ENCODE measurements at places on chromosomes 12 and 14.
A peak's percentile ranks its signal among the peaks of the same experiment; 100 is the strongest.

GRCh38 chr14:34365309-34365915 lies 96.6 kb downstream of the SPTSSA start:
- no peak for DNase-seq

DNA sequence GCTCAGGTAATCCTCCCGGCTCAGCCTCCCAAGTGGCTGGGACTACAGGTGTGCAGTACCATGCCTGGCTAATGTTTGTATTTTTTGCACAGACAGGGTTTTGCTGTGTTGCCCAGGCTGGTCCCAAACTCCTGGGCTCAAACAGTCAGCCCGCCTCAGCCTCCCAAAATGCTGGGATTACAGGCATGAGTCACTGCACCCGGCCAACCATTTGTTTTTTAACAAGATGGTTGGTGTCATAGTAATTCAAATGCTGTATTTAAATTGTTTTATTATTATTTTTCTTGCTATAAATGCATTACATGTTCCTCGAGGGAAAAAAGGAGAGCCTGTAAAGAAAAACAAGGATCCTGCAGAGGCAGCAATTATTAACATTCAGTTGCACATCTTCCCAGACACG lies 83.9 kb downstream of the EP400 start:
- no peak for DNase-seq

GRCh38 chr14:92584816-92585215 lies 71.2 kb downstream of the RIN3 start:
- no peak for DNase-seq

DNA sequence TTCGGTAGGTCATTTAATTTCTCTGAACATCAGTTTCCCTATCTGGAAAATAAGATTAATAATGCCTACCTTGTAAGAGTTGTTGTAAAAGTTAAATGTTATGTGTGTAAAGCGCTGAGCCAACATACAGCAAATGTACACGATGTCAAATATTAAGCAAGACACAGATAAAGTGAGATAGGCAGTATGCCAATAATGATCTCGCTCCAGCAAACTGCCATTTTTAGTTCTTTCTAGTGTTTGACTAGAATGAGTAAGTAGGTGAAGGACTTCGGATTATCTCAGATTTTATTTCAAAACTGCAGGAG lies 840 bp downstream of the DHRS7 start:
- DNase-seq, result no peak

- no peak for DNase-seq
These were observed 3.2 kb upstream of the HDAC7 start for GRCh38 chr12:47822863-47823262.

GRCh38 chr14:67018720-67019119 lies 170.5 kb upstream of the GARIN2 start:
- no peak for DNase-seq

DNA sequence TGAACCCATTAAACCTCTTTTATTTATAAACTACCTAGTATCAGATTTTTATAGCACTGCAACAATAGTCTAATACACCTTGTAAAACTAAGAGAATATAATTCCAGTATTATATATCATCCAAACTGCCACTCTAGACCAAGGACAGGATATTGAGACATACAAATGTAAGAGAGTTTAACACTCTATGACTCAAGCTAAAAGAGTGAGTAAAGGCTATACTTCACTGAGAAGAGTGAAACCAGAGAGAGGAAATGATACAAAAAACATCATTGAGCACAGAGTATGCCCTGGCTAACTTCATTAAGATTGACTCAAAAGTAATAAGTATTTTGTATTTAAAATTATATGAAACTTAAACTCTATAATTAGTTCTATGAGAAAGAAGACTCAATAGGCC lies 1951.9 kb upstream of the SEL1L start:
- DNase-seq, result no peak

DNA sequence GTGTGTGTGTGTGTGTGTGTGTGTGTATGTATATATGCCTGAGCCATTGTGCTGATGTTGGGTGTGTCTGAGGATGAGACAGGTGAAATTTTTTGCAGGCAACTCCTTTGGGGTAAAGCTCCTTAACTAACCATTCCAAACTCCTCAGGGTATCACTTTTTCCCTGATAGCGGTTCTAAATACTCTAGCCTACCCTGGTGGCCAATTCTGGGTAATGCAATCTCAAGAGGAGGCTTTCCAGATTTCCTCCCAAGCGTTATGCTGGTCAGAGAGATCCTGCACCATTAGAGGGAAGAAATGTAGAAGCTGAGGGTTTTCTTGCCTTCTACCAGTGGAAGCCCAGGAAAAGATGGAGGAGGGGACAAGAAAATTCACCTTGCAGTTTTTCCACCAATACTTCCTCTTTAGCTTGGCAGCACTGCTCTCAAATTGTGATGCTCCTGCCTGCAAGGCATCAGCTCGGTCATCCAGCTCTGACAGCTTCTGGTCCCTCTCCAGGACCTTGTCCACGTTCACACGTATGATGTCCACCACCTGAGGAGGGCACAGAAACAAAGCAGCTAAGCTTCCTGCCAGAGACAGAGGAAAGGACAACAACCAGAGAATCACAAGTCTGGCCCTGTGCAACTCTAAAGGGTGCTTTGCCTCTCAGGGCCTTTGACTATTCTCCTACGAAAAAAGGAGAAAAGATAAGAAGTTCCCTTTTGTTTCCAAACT lies 4.9 kb downstream of the VAMP1 start:
- DNase-seq, result peak; percentile 66

GRCh38 chr14:54207476-54208462 lies 189.0 kb upstream of the CDKN3 start:
- no peak for DNase-seq

DNA sequence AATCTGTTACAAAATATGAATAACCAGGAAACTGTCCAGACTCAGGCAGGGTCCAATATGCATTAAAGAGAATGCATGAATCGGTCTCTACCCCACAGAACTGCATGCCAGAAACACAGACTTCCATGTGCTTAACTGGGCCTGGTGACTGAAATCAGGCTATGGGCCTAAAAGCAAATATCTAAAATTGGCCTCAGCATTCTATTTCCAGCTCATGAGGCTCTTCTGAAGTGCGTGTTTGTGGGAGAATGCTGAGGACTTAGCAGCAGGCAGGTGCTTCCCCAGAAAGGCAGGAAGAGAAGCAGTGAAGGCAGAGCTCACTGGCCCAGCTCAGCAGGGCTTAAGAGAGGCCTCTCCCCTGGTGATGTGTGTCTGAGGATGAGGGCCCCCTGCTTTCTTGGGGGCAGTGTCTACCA lies 48.5 kb downstream of the ADGRD1 start:
- DNase-seq, result peak; percentile 26

DNA sequence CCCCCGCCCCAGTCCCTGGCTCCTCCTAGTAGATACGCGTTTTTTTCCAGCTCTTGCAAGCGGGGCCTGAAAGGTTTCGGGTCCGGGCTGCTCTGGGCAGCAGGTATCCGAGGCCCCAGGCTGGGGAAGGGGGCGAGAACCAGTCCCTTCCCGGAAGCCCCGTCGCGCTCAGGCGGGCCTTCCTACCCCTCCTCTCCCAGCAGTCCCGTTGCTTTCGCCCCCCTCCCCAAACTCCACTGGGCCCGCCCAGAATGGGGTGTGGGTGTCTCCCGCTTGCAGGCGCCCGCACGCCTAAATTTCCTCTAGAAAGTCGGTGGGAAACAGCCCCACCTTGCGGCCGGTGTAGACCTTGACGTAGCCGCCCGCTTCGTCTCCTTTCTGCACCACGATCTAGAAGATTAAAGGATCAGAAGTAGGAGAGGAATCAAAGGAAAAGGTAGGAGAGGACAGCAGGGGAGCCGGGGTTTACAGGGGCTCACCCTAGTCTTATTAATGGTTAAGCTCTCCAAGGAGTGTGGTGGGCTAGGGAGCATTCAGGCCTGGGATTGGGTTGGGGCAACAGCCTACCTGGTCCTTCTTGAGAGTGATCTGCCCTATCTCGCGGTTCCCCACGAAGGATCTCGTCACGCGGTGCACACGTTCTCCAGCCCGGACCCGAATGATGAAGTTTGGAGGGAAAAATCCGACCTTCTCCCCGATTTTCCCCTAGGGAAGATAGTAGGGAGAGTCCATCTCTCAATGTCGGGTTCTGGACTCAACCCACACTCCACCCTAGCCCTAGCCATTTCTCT lies 7.3 kb downstream of the STAC3 start:
- DNase-seq, result peak; percentile 89

Data from RPMI8226 (cell line).